ENCODE measurements at places on chromosomes 3 and 15.

DNA sequence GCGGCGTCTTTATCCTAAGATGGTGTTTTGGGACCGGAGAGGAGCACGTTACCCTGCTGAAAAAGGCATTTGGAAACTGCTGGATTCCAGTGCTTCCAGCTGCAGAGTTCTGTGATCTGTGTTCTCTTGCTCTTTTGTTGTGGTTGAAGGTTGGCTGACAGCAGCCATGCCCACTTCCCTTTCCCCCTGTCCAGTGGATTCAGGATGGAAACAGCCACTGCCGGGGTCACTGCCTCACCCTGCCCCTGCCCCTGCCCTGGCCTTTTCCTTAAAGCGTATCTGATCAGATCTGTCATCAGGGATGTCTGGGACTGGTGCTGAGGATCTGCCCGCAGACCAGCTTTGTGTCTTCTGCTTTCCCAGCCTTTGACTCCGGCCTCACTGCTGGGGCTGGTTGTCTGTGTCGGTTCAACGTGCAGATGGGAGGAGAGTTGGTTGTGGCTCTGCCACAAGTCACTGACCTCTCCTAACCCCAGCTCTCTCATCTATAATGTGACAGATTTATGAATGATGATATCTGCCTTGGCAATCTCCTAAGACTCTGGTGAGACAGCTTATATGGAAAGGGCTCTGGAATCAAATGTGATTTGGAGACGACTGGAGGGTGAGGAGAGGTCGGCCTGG lies 219.4 kb upstream of the BHLHE40 start:
- no peak for DNase-seq

DNA sequence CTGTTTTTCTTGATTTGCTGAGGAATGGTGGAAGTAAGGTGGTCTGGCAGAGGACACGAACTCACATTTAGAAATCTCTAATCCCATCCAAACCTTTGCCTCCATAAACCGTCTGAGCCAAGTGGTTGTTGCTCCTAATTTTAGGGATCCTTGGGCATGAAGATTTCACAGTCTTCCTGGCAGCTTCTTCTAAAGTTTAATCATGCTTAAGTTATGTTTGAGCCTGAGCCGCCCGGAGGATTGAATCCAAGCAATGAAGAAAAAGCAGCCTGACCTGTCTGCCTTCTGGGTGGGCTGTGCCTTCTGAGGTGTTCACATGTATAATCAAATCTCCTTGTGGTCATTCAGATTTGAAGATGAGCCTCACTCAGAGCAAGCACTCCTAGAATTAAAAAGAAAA lies 249.0 kb downstream of the CD47 start:
- DNase-seq, result no peak

GRCh38 chr15:67563092-67563491 lies 20.6 kb downstream of the MAP2K5 start:
- no peak for DNase-seq

GRCh38 chr3:28322464-28322863 lies 26.1 kb upstream of the ZCWPW2 start:
- peak; percentile 54 for DNase-seq

GRCh38 chr3:105598042-105598796 lies 231.5 kb downstream of the ALCAM start:
- peak; percentile 99 for DNase-seq

DNA sequence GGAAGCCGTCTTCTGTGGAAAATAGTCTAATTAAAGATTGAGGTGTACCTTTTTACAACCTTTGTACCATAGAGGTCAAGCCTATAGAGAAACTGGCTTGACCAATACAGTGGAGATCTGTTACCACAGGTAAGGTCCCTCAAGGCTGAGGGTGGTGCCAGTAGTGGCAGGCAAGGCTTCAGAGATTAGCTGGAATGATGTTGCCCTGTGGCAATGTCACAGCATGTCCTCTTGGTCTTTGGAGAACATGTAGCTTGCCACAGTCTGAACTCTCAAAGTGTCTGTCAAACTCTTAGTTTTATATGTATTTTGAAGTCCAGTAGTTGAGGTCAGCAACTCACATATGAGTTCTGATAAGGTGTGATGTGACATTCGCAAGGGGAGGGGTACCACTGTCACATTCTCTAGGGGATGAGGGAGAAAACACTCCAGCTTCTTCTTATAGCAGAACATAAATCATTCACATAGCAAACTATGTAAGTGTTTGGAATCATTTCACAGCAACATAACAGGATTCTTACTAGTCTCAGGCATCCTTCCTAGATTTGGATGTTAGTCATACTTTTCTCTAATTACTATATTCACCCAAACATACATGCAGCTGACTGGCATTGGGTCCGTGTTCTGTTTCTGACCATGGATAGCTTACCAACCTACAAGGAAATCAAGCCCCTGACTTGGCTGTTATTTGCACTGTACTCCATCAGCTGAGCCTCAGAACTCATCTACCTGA lies 173.6 kb downstream of the UBE2E2 start:
- no peak for DNase-seq

DNA sequence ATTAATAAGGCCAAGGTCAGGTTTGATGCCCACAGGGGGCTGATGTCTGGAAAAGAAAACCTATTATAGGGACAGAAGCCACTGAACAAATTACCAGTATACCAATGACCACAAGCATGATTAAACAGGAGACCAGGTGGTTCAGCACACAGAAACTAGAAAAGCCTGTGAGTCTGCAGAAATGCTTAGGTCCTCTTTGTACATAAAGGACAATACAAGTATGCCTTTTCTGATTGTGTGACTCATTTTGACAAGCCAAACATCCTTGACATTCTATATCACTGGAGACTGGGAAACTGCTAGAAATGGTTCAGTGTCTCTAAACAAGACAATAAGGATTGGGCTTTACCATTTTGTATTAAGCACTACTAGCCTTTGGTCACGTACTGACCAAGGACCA lies 113.2 kb upstream of the MYO5C start:
- DNase-seq, result peak; percentile 2

DNA sequence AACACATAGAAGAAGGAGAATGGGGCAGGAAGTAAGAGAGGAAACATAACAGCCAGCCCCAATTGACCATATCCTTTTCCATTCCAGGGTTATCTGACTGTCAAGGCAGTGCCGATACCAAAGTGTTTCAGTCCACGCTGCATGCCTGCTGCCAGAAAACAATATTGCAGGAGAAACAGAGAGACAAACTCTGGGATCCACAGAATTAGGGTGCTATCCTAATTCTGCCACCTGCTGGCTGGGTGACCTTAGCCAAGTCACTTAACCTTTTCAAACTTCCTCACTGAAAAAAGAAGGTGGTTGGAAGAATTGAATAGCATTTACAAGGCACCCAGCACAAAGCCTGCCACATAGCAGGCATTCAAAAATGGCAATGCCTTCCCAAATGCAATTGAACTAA lies 32.0 kb downstream of the GLB1 start:
- no peak for DNase-seq

- DNase-seq, result peak; percentile 45
Measured at GRCh38 chr3:133464573-133464972, 64.7 kb downstream of the BFSP2 start.

- peak; percentile 26 for DNase-seq
Measured at GRCh38 chr3:185250247-185250646, 3.6 kb downstream of the EHHADH start.

DNA sequence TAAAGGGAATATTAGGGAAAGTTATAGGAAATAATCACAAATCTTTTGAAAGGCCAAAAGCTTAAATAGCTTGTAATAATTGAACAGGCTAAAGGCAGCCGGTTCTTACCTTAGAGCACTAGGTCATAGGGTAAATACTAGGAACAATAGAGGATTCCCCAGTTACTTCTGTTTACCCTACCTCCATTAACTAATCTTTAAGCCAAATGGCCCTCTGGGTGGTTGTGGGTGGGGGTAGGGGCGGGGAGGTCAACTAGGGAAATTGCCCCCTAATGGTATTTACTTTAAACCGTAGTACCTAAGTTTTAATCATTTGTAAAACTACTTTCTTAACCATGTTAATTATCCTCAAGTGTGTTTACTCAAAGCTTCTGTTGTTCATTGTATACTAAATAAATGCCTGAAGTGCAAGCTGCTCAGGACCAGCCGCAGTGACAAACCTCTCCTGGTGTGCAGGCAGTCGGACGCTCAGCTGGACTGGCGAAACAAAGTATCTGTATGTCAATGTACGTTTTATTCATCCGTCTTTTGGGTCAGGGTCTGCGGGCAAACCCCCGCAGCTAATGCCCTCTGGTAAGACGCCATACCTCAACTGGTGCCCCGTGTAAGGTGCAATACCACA lies 18.9 kb downstream of the MAGEL2 start:
- DNase-seq, result no peak

- no peak for DNase-seq
Measured at GRCh38 chr3:51977446-51978142, 2.7 kb downstream of the ABHD14A start.

GRCh38 chr3:46873521-46873920 lies 4.0 kb upstream of the PTH1R start:
- no peak for DNase-seq

- DNase-seq, result no peak
Measured at GRCh38 chr3:11903047-11903446, 56.4 kb upstream of the TAMM41 start.

DNA sequence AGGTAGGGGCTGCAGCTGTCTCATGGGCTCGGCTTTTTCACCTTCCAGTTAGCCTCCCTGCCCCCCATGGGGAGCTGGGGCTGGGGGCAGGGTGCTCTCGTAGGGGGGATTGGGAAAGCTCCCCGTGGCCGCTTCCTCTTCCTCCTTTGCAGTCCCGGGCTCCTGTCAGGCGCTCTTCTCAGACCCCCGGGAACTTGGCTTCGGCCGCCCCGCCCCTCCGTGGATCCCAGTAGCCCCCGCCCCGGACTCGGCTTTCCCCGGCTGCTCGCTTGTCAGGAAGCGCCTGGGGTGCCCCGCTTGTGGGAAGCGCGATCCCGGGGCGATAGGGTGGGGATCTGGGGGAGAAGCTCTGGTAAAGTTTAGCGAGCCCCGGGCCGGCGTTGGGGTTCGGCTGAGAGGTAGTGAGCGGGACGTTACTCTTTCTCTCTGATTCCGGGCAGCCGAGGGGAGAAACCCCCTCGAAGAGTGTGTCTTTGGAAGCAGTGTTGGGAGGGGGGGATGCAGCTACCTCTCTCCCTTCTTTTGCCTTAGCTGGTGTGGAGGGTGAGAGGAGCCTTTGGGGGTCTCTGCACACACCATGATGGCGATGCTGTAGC lies 611 bp downstream of the PIAS1 start:
- DNase-seq, result peak; percentile 43

DNA sequence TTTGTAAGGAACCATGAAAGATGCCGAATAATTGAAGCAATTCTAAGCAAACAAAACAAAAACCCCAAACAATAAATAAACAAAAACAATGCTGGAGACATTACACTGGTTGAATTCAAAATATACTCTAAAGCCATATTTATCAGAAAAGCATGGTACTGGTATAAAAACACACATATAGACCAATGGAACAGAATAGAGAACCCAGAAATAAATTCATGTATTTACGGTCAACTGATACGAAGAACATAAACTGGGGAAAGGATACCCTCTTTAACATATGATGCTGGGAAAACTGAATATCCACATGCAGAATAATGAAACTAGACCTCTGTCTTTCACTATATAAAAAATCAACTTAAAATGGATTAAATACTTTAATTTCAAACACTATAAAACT lies 214.3 kb upstream of the PDZRN3 start:
- no peak for DNase-seq

GRCh38 chr15:79524531-79524930 lies 92.4 kb downstream of the MINAR1 start:
- DNase-seq, result no peak

DNA sequence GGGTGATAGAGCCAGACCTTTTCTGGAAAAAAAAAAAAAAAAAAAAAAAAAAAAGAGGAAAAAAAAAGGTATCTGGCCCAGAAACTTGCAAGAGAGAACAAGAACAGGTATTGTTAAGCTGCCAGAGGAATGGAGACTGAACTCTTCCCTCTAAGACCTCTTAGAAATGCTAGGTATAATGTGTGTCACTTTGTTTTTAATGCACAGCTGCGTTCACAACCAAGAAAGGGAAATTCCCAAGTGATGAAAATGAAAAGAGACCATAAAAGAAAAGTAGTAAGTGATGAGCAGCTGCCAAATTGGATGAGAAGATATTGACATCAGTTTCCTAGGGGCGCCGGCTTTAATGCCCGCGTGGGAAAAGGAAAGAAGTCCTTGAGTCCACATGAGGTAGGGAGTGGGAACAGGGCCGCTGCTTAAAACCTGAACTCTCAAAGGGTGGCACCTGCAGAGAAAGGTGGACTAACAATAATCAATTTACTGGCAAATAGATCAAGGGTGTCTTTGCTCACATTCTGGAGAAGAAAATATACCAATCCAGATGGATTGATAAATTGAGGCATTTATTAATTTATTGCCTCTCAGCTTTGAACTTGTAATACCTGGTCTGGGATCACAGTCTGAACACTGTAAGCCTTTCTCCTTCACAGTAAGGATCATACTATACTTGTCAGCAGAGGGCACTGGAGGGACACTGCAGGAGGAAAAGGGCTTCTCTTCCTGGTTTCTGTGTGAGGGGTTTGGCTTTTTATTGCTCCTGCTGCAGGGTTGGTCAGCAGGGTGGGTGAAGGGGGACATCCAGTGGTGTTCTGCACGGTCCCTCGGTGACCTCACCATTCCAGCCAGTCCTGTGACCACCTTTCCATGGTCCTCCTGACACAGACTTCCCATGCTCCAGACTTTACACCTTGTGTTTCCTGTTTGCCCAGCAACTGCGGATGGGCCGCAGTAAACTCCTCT lies 131.6 kb downstream of the AQP9 start:
- peak; percentile 63 for DNase-seq

GRCh38 chr3:14016900-14017475 lies 107.7 kb downstream of the CHCHD4 start:
- no peak for DNase-seq

GRCh38 chr15:48449734-48450133 lies 118.5 kb downstream of the DUT start:
- peak; percentile 54 for DNase-seq

DNA sequence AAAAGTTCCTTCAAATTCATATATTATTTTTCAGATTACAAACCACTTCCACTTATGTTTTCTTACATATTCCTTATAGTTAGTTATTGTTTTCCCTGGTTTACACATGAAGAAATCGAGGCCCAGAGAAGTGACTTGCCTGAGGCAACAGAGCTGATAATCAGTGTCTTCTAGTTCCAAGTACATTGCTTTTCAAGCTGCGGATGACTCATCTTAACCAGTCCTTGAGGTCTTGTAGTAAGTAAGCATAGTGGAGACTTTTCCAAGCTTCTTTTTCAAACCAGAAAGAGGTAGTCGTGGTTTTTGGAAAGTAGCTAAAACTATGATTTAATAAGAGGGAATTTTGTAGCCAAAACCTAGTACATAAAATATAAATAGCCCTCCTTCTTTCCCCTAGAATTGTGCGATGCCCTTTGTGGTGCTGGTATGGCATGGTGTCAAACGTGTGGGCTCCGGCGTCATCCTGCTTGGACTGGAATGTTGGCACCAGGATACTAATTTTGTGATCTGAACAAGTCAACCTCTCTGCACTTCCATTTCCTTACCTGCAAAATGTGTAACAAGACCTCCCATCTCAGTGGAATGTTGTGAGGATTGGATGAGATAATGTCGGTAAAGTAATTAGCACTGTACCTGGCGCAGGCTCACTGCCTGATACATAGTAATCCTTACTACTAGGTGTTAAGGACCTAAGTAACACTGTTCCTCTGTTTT lies 19.0 kb upstream of the DLG1 start:
- DNase-seq, result peak; percentile 91

Measured in fibroblast of skin of back (primary cell).